ENCODE measurements at places on chromosomes 7 and 10.

DNA sequence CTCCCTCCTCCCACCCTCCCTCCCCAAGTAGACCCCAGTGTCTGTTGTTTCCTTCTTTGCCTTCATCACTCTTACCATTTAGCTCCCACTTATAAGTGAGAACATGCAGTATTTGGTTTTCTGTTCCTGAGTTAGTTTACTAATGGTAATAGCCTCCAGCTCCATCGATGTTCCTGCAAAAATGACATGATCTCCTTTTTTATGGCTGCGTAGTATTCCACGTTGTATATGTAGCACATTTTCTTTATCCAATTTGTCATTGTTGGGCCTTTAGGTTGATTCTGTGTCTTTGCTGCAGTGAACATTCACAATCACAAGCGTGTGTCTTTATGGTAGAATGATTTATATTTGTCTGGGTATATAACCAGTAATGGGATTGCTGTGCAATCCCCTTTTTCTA is 51.8 kb upstream of the ARHGAP12 start:
- no peak for DNase-seq

GRCh38 chr7:49840751-49841405 is 67.4 kb downstream of the VWC2 start:
- DNase-seq = no peak

DNA sequence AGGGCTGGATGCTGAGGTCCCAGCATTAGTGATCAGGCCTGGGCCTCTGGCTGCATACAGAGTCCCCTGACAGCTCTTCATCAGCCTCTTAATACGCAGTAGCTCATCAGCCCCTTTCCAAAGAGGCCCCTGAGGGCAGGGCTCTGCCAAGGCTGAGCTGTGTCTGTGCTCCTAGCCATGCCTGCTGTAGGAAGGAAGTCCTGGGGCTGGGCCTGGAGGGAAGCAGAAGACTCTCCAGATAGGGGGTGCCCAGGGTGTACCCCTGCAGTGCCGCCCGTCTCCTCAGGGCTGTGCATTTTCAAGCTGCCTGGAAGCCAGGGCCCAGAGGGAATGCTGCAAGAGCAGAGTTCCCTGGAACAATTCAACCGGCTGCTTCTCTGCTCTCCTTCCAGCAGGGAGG is 7.3 kb upstream of the RET start:
- DNase-seq = no peak

DNA sequence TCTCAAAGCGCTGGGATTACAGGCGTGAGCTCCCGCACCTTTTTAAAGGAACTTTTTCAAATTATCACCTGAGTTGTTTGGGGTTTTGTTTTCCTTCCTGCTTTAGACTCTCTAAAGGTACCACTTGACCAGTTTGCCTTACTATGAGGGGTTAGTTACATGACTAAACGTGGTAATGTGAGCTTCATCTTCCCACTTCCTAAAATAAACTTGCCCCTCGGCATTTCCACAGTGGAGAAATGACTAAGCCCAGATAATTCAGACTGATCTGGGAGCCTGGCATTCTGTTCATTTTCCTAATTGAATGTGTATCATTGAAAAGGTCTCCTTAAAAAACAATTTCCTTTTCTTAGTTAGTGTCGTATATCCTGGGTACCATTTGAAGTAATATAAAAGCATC is 163.4 kb downstream of the PLXDC2 start:
- DNase-seq = no peak

Data from iris pigment epithelial cell (primary cell).